ENCODE measurements at places on chromosomes 13 and 19. TPM values are rescaled to one million over a fixed set of nuclear protein-coding genes. Genes with fewer than 3 reads are reported as not detected.

Gene NRTN
- 0.14 TPM for total RNA-seq

Gene FCGBP
- total RNA-seq = 0.17 TPM

Gene SHC2
- total RNA-seq = 19.5 TPM

Gene HSH2D
- total RNA-seq = 1.8 TPM

Gene RASAL3
- not detected for total RNA-seq

Gene PABPC3
- total RNA-seq = 0.58 TPM

Gene NLRP9
- not detected for total RNA-seq

Gene PSG4
- total RNA-seq = 3.0 TPM

Gene SYT5
- 0.17 TPM for total RNA-seq

Gene SIGLEC12
- not detected for total RNA-seq

Gene KIRREL2
- 1.0 TPM for total RNA-seq

Gene CNN1
- total RNA-seq = 11.8 TPM

Gene ERICH6B
- total RNA-seq = not detected

Gene TYROBP
- total RNA-seq = 1.1 TPM

Gene MUC16
- 0.50 TPM for total RNA-seq

Gene ZFR2
- not detected for total RNA-seq

Gene OR7D2
- total RNA-seq = 0.41 TPM

Gene LGI4
- total RNA-seq = not detected

Gene CNN2
- total RNA-seq = 314 TPM

Gene ZNF571
- total RNA-seq = 3.3 TPM

Gene IRGC
- not detected for total RNA-seq

Gene XRCC1
- 38.1 TPM for total RNA-seq

Gene RHPN2
- 21.3 TPM for total RNA-seq

Gene LRRC25
- 0.08 TPM for total RNA-seq

Gene KLK6
- 33.5 TPM for total RNA-seq

Gene LGALS14
- total RNA-seq = not detected

Gene RGL3
- 10.2 TPM for total RNA-seq

Gene ATCAY
- not detected for total RNA-seq

Gene KLK15
- not detected for total RNA-seq

Gene SIGLECL1
- total RNA-seq = not detected

Gene MED4
- 39.2 TPM for total RNA-seq

Gene CEACAM16
- total RNA-seq = not detected

Gene FUT1
- 12.3 TPM for total RNA-seq

Gene ARMC6
- total RNA-seq = 57.0 TPM

Gene CEACAM3
- total RNA-seq = not detected

Gene LIG4
- total RNA-seq = 15.7 TPM
